ENCODE measurements at places on chromosomes 3 and 15.

DNA sequence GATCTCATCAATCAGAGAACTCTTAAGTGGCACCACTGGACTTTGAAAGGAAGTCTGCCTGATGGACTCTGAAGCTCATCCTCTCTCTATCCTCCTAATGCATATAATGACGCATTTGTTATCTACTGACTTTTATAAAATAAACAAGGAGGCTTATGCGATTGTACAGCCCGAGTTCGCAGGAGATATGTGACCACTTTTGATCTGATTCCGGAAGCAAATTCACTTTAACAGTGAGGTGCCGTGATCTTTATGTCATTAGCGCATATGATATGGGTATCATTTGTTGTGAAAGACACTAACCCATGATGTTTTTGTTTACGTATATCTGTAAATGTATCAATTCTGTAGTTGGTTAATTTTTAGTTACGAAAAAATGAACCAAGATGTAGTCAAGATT, 427 bp upstream of the RNF111 start:
- no peak for DNase-seq

GRCh38 chr3:82783194-82783593, 1021.7 kb upstream of the GBE1 start:
- DNase-seq: no peak

DNA sequence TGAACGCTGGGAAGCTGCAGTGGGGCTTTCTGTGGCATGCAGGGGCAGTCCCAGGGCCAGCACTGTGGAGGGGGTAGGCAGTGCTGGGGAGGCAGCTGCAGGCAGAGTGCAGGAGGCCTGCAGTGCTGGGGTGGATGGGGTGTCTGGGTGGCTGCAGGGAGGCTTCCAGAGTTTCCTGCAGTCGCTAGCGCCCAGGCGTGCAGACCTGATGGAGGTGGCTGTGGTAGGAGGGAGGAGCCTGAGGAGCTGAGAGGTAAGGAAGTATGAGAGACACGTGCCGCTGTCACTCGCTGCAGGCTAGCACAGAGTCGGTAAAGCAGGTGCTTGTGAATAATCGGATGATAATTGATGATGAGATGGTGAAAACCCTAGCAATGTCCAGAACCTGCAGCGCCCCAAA, 16.3 kb downstream of the SYNM start:
- no peak for DNase-seq

GRCh38 chr15:53209396-53210042, 419.4 kb upstream of the ONECUT1 start:
- DNase-seq: no peak

DNA sequence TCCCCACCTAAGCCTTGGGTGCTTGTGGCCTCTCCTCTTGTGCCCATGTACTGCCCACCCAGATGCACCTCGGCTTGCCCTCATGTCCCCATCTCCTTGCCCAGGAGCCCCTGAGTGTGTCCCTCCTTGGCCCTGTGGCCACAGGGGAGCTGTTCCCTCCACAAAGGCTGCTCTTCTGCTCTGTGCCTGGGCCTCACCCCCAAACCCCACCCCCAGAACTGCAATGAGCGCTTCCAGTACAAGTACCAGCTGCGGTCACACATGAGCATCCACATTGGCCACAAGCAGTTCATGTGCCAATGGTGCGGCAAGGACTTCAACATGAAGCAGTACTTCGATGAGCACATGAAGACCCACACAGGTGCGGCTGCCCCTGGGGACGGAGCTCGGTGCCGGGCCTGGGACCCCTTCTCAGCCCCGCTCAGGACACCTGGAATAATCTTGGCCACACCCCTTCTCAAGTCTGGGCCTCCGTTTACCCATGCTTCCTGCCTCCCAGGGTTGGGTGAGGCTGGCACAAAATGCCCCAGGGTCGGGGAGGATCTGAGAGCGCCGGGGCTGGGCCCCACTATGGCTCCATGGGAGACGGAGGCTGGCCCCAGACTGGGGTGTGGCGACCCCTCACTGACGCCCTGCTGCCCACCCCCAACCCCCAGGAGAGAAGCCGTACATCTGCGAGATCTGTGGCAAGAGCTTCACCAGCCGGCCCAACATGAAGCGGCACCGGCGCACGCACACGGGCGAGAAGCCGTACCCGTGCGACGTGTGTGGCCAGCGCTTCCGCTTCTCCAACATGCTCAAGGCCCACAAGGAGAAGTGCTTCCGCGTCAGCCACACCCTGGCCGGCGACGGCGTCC, 10.3 kb downstream of the ZBTB47 start:
- no peak for DNase-seq

- no peak for DNase-seq
Measured at GRCh38 chr3:54322354-54322753, 200.0 kb downstream of the CACNA2D3 start.

DNA sequence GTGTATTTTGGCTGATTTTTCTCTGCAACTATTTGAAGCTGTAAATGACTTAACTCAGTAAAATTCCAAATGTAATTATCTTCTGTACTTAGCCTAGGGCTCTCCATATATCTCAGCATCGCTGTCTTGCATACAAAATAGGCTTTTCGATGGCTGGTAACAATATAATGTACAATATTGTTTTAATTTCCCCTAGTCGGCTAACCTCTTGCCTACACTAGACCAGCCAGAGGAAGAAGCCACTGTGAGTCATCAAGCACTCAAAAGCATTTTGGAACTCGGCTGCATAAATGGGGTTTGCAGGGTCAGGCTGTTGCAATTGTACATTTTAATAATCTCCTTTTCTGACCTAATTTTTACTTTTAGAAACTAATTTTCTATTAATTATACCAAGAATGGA, 583.8 kb downstream of the FOXP1 start:
- DNase-seq: no peak

GRCh38 chr3:179067839-179068238, 3.8 kb downstream of the ZMAT3 start:
- no peak for DNase-seq

GRCh38 chr15:100250176-100250800, 91.5 kb downstream of the ADAMTS17 start:
- DNase-seq: no peak
